Stimulated activated CD4-positive, alpha-beta T cell treated with anti-CD3 and anti-CD28 coated beads, Interleukin-1b, Interleukin-23, amount 100 ng/mL, for 1 hour (primary cell): ENCODE measurements at places on chromosomes 13 and 19.

DNA sequence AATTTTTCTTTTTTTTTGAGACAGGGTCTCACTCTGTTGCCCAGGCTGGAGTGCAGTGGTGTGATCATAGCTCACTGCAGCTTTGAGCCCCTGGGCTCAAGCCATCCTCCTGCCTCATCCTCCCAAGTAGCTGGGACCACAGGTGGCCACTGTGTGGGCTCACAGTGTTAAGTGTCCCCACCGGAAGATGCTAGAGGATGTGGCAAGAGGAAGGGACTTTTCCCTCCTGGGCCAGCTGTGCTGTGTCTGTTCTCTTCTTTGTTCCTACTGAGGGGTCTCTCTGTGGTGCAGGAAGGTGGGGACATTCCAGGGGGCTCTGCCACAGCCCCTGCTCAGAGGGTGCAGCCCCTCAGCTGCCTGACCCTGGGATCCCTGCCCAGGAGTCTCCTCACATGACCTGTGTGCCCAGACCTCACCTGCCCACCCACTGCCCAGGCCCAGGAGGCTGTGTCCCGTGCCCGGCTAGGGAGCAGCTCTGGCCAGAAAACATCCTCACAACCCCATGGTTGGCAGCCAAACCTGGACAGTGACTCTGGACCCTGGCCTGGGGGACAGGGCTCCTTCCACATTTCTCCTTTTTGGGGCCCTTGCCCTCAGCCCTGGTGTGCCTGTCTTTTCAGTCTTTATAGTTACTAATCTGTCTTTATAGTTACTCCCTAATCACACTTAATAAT, 14.4 kb upstream of the ANKRD10 start:
- DNase-seq: no peak

- no peak for DNase-seq
Measured at GRCh38 chr13:73901324-73902068, 232.7 kb downstream of the KLF12 start.

- DNase-seq: peak; percentile 21
Measured at GRCh38 chr19:50669302-50670101, 20.3 kb downstream of the C19orf81 start.

DNA sequence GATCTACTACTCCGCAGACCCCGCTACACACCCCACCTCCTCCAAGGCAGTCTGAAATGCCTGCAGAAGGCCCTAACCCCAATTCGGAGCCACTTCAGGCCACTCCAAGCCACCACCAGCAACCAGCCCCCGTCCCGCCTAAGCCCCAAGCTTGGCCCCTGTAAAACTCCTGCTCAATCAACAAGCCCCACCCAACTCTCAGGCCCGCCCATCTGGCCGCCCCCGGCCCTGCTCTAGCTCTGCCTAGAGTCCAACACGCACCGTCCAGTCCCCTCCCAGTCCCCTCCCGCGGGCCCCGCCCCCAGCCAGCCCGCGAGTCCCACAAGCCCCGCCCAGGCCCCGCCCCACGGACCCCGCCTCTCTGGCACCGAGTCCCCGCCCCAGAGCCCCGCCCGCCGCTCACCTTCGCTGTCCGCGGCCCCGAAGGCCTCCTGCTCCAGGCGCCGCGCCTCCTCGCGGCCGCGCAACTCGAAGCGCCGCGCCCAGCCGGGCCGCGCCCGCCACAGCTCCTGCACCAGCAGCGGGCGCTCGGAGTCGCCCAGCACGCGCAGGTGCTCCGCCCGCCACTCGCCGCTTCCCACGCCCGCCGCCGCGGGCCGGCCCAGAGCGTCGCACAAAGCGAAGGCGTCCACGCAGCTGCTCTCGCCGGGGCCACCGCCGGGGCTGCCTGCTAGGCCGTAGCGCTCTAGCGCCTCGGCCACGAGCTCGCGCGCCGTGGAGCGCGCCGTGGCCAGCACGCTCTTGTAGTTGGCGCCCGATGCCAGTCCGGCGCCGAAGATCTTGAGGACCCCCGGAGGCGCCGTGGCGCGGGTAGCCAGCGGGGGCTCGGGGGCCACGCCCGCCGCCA, 1.6 kb downstream of the RASIP1 start:
- DNase-seq: peak; percentile 95

- DNase-seq: no peak
Measured at GRCh38 chr19:56740501-56740900, 68.9 kb upstream of the ZNF835 start.

DNA sequence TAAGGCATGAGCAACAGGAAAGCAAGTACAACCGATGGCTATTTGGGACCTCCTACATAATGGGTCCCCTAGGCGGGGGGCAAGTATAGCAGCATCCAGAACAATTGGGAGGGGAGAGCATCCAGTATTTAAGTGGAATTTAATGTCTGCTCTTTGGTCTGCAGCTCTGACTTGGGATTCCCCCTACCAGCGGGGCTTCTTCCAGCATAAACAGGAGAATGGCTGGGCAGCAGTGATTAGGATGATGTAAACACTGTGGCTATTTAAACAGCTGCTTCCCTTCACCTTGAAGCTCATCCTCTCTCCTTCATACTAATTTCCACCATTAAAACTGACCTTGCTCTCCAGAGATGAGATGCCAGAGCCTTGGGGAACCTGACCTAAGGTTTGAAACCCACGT, 73.9 kb upstream of the OXGR1 start:
- DNase-seq: no peak

- no peak for DNase-seq
Measured at GRCh38 chr19:20164456-20164855, 2.6 kb upstream of the ZNF486 start.

DNA sequence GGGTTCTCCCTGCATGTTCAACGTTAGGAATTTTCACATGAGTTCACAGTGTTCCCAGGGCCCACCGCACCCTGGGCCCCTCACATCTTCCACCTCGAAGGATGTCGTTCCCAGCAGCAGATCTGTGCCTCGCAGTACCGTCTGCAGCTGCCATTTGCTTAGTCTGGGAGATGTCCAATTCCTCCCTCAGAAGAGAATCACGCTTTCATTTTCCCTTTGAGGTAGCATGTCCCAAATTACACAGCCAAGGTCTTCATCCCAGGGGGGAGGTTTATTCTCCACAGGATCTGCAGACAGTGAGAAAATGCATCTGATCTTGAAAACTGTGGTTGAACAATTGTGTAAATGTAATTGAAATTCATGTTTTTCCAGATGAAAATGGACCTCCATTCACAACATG, 150.2 kb downstream of the DCT start:
- DNase-seq: no peak
